ENCODE measurements at places on chromosomes 3 and 15.

- DNase-seq = no peak
Measured at GRCh38 chr3:64918989-64919388, 231.2 kb upstream of the ADAMTS9 start.

DNA sequence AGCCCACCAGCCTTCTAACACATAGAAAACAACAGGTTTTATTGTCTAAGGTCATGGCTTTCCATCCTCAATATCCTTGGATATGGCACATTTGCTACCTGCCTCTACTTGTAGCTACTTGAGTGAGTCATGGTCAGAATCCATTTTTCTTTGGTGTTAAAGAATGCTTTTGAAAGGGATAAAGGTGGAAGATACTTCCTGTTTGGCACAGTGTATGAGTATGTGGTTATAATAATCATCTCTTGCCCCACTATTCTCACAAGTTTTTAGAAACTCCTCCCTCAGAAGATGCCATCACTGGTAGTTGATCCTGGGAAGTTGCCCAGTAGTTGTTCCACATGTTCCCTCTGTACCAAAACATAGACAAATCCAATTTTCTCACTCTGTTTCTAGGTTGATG, 508.6 kb upstream of the IL12A start:
- DNase-seq = no peak

GRCh38 chr3:23343509-23343908, 140.4 kb downstream of the UBE2E2 start:
- DNase-seq = no peak

GRCh38 chr3:114504941-114505628, 211.3 kb downstream of the TIGIT start:
- DNase-seq = peak; percentile 75

- DNase-seq = peak; percentile 75
Measured at GRCh38 chr3:133930341-133930933, 34.8 kb upstream of the RAB6B start.

DNA sequence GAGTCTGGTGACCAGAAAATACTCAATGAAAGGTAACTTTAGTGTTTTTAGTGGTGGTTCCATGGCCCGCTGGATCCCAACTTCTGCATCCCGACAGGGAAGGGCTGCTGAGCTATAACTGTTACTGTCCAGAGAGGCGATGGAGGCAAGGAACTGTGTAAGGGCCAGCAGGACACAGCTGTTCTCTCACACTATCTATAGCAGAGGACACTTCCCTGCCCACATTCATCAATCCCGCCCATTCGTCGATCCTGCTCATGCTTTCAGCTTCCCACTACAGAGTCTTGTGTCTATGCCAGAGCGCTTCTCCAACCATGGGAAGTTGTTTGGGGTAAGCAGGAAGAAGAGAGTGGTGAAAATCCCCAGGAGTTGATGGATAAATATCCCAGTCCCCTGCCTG, 8.4 kb downstream of the COLQ start:
- DNase-seq = no peak

- no peak for DNase-seq
Measured at GRCh38 chr3:13186435-13186815, 113.2 kb upstream of the IQSEC1 start.

DNA sequence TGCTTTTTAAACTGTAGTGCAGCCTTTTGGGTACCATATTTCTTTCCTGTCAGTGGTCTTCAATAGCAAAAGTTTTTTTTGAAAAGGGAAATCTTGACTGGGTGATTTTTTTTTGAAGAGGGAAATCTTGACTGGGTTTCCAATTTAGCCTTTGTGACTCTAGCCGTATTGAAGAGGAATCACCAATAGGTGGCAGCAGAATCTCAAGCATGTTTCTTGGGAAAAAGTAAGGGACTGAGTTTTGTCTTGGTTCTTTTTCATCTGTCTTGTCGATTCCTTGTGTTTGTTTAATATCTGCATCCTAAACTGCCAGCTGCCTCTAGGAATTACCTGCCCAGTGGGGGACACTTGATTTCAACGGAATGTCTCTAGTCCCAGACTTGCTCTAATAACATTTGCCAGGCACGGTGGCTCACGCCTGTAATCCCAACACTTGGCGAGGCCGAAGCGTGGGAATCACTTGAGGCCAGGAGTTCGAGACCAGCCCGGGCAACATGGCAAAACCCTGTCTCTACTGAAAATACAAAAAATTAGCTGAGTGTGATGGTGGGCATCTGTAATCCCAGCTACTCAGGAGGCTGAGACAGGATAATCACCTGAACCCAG, 89.2 kb downstream of the RBPMS2 start:
- DNase-seq = peak; percentile 58

DNA sequence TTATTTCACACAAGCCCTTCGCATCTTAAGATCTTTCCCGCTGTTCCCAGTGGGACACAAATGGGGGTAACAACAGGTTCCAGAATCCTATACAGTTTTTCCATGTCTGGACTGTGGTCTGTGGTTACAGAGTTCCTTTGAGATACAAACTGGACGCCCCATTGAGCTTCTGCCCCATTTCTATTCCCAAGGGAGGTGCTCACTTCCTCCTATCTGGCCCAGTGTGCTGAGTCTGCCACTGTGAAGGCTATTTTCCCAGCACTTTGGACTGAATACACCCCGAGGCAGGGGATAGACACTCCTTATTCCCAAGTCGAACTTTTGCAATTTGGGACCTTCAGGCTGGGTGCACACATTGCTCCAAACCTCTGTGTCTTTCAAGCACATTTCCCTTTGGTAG, 44.0 kb downstream of the MESD start:
- peak; percentile 30 for DNase-seq

DNA sequence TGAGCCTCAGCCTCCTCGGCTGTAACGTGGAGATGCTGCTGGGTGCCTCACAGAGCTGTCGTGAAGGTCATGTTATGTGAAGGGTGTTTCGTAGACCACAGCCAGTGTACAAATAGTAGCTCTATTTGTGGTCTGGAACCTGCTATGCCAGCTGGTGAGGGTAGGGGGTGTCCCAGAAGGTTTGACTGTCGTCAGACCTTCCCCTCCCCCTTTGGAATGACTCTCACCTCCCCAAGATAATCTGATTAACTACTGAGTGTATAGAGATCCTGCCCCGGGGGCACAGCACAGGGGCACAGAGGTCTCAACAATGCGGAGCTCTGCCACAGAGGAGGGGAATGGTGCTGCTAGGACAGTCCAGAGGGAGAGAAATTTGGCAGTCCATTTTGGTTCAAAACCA, 20.5 kb downstream of the FGD5 start:
- no peak for DNase-seq

Data from fibroblast of skin of back (primary cell).